ENCODE measurements at places on chromosomes 3 and 15. TPM values are rescaled to one million over a fixed set of nuclear protein-coding genes. Genes with fewer than 3 reads are reported as not detected.

DUSP7 gene
- 16.0 TPM for total RNA-seq

ISLR gene
- total RNA-seq, result 152 TPM

GRCh38 chr3:37640636-37641375, 220.9 kb upstream of the CTDSPL start:
- peak; percentile 57 for ATAC-seq

- peak; percentile 91 for ATAC-seq
These were observed 32.4 kb upstream of the SACM1L start for GRCh38 chr3:45656575-45657363.

DNA sequence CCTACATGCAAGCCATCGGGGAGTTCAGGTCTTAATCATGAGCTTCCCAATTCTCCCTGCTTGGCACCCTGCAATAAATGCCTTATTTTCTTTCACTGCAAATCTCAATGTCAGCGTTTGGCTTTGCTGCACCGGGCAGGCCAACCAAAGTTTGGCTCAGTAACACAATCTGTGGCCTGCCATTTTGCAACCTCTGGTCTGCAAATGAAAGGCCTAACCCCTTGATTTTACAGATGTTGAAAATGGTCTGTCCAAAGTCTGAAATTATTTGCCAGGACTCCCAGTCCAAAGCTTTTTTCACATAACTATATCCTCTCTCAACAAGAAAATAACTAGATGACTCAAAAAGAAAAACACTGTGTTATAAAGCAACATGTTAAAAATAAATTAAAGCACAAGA, 34.0 kb upstream of the LEKR1 start:
- ATAC-seq, result no peak

GRCh38 chr3:62818347-62818746, 56.9 kb downstream of the CADPS start:
- no peak for ATAC-seq

UBL7 gene
- 60.0 TPM for total RNA-seq

TRMT10C gene
- total RNA-seq, result 22.7 TPM

- peak; percentile 89 for ATAC-seq
These were observed 124.3 kb downstream of the CHSY1 start for GRCh38 chr15:101127506-101128076.

GRCh38 chr3:12722226-12722625, 36.8 kb downstream of the TMEM40 start:
- ATAC-seq, result no peak

DNA sequence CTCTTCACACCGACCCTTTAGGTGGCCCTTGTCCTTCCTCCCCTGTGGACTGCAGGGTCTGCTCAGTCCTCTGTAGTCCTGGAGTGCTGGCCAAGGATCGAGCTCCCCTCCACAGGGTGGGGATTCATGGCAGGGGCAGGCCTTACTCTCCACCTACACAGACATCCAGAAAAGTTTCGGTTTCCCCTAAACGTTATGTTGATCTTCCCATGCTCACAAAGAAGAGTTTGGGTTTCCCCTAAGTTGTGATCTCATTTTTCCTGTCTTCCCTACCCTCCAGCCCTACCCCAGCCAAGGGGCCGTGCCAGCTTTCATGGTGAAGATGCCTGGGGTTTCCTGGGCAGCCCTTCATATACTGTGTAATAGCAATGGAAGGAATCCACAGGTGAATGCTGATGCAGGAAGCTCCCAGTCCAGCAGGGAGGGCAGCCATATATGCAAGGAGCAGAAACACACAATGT, 10.3 kb downstream of the STOML1 start:
- ATAC-seq, result no peak

DNA sequence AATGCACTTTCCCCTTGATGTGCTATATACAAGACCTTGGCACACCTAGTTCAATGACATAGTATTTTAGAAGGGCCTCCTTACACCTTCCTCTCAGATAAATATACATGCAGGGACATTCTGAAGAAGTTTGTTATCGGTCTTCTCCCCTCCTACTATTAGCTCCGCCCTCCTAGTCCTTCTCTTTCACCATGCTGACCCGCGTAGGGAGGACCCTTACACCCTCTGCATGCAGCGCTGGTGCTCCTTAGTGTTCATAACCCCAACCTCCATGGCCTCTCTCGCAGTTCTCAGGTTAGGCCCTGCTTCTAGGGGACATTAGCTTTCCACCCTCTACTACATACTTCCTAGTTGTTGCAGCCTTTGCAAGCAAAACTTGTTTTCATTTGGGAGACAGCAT, 146.4 kb downstream of the PGPEP1L start:
- ATAC-seq, result no peak

DNA sequence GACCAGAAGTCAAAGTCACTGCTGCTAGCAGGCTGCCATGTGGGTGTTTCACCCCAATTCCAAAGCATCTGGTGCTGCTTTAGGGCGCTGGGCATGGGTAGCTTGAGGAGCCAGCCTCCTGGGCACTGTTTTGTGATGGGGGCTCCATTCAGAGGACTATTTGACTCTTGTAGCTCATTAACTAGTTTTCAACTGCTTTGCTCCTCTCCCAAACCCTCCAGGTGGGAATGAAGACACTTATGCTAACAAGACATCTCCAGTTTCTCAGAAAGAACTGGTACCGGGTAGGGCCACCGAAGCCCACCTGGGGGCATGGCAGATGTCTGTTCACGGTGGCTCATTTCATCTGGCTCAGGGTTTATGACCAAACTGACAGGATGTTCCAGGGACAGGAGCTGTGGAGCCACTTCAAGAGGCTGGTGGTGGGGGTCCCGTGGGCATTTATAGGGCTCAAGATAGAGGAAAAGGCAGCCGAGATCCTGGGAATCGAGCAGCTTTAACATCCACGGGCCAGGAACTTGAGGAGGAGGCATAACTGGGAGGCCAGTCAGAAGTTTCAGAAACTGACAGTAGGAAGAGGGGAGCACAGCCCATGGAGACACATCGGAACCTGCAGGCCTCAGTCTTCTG, 17.7 kb downstream of the AMOTL2 start:
- ATAC-seq, result no peak

- ATAC-seq, result no peak
These were observed 50.4 kb upstream of the TRA2B start for GRCh38 chr3:185988080-185988815.
